Uterine smooth muscle cell (primary cell): ENCODE measurements at places on chromosomes 1 and 21. TPM values are rescaled to one million over a fixed set of nuclear protein-coding genes. Genes with fewer than 3 reads are reported as not detected.

Gene SPATA6
- 3.4 and 4.9 TPM in 2 replicates for total RNA-seq

Gene HFM1
- total RNA-seq, result 0.55 and 0.87 TPM in 2 replicates

Gene NEK2
- total RNA-seq, result 17.9 and 71.9 TPM in 2 replicates

Gene MEX3A
- 0.89 and 1.7 TPM in 2 replicates for total RNA-seq

Gene KRTAP21-2
- not detected in 2 replicates for total RNA-seq

Gene RBM34
- 55.3 and 65.9 TPM in 2 replicates for total RNA-seq

Gene ORC1
- 3.4 and 13.4 TPM in 2 replicates for total RNA-seq

Gene TTC34
- 0.11 and 0.12 TPM in 2 replicates for total RNA-seq

Gene PADI2
- total RNA-seq, result under 0.01 TPM in 1 of 2 replicates, not detected in the other

Gene COL11A1
- 121 and 214 TPM in 2 replicates for total RNA-seq

Gene RCSD1
- total RNA-seq, result not detected in 2 replicates

Gene MSH4
- total RNA-seq, result 0.11 and 0.25 TPM in 2 replicates

Gene PPIAL4G
- total RNA-seq, result under 0.01 TPM in 1 of 2 replicates, not detected in the other

Gene PTGER3
- 3.0 and 15.6 TPM in 2 replicates for total RNA-seq

Gene LDLRAD2
- total RNA-seq, result 0.11 TPM in 1 of 2 replicates, not detected in the other

Gene ZNF593OS
- not detected in 2 replicates for total RNA-seq

Gene C4BPA
- total RNA-seq, result not detected in 2 replicates

Gene TPTE
- total RNA-seq, result not detected in 2 replicates

Gene SAMD11
- 6.2 and 6.4 TPM in 2 replicates for total RNA-seq

Gene FNDC5
- total RNA-seq, result 0.22 and 1.9 TPM in 2 replicates

Gene OR6K3
- total RNA-seq, result 0.12 TPM in 1 of 2 replicates, not detected in the other

Gene LRRC38
- 0.50 TPM in 1 of 2 replicates, not detected in the other for total RNA-seq

Gene IFNLR1
- total RNA-seq, result not detected in 2 replicates

Gene EXTL1
- 0.44 and 0.75 TPM in 2 replicates for total RNA-seq

Gene FAM43B
- total RNA-seq, result under 0.01 TPM in 2 replicates

Gene TCHH
- total RNA-seq, result under 0.01 TPM in 1 of 2 replicates, not detected in the other

Gene PLPPR5
- 0.12 and 0.89 TPM in 2 replicates for total RNA-seq

Gene ATP5IF1
- 124 and 156 TPM in 2 replicates for total RNA-seq

Gene DONSON
- total RNA-seq, result 15.5 and 28.9 TPM in 2 replicates

Gene MYOG
- not detected in 2 replicates for total RNA-seq

Gene COP1
- total RNA-seq, result 58.5 and 61.1 TPM in 2 replicates

Gene SPRR2E
- not detected in 2 replicates for total RNA-seq

Gene PEF1
- total RNA-seq, result 70.4 and 81.7 TPM in 2 replicates

Gene LENEP
- total RNA-seq, result 1.00 TPM in 1 of 2 replicates, not detected in the other

Gene PRRX1
- total RNA-seq, result 154 and 219 TPM in 2 replicates

Gene OR2T33
- total RNA-seq, result not detected in 2 replicates

Gene EFNA1
- 0.22 and 0.75 TPM in 2 replicates for total RNA-seq

Gene RPE65
- total RNA-seq, result not detected in 2 replicates

Gene SMIM34
- not detected in 2 replicates for total RNA-seq

Gene ARHGAP29
- total RNA-seq, result 100 and 150 TPM in 2 replicates

Gene HPCA
- total RNA-seq, result not detected in 2 replicates

Gene ACBD3
- total RNA-seq, result 102 and 110 TPM in 2 replicates

Gene GBP1
- total RNA-seq, result 19.8 and 27.7 TPM in 2 replicates

Gene TNFRSF18
- 0.12 TPM in 1 of 2 replicates, not detected in the other for total RNA-seq

Gene PIGR
- not detected in 2 replicates for total RNA-seq

Gene TLR5
- under 0.01 TPM in 1 of 2 replicates, not detected in the other for total RNA-seq
